ENCODE measurements at places on chromosomes 6 and 20.

DNA sequence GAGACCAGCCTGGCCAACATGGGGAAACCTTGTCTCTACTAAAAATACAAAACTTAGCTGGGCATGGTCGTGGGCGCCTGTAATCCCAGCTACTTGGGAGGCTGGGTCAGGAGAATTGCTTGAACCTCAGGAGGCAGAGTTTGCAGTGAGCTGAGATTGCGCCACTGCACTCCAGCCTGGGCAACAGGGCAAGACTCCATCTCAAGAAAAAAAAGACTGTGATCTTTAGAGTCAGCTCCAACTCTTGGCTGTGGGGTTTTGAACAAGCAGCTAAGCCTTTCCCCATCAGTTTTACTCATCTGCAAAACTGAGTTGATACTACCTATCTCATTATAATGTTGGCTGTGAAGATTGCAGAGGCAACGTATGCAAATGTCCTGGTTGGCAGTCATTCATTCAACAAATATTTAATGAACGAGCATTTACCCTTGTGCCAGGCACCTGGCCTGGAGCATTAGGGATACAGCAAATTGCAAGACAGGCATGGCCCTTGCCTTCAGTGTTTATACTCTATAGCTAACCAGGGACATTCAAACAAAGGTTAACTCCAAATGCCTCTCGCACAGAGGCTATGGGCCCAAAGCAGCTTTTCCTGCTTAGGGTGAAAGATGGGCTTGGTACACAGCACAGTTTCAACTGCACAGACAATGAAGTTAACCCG, 37.8 kb downstream of the ILRUN start:
- no peak for ATAC-seq
- H3K27ac ChIP-seq: peak overlapping the region; percentile 98

GRCh38 chr6:49782293-49782692, 4.8 kb downstream of the PGK2 start:
- ATAC-seq: no peak
- H3K27ac ChIP-seq: no peak overlapping the region
- H3K4me1 ChIP-seq: no peaks in the 10 kb centered on the region
- no peak overlapping the region for H3K4me3 ChIP-seq
- H3K27me3 ChIP-seq: no peaks in the 10 kb centered on the region
- H3K36me3 ChIP-seq: no peaks in the 10 kb centered on the region

DNA sequence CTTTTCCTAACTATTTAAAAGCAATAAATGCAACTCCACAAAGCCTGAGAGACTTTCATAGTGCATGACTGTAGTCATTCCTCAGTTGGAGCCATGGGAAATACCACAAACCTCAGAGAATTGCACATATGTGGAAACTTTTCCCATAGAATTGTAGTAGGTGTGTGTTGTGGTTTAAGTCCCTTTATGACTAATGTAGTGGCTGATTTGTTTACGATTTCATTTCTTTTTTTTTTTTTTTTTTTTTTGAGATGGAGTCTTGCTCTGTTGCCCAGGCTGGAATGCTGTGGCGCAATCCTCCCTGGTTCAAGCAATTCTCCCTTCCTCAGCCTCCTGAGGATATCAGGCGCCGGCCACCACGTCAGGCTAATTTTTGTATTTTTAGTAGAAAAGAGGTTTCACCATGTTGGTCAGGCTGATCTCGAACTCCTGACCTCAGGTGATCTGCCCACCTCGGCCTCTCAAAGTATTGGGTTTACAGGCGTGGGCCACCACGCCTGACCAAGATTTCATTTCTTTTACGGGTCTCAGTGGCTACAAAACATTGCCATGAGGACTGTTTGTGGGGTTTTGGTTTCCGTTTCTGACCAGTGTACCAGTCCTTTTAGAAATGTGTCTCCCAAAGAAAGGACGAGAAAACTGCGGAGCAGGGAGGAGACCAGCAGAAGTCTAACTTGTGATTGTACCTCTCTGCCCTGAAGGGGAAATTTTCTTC, 212.1 kb upstream of the MARCKS start:
- ATAC-seq: no peak
- no peak overlapping the region for H3K4me3 ChIP-seq
- H3K27me3 ChIP-seq: no peaks in the 10 kb centered on the region
- no peaks in the 10 kb centered on the region for H3K36me3 ChIP-seq
- H3K27ac ChIP-seq: peak overlapping the region; percentile 75

- no peak overlapping the region for H3K27ac ChIP-seq
- peak; percentile 9 for ATAC-seq
- H3K4me1 ChIP-seq: peaks cover 12% of the 10 kb centered on the region
- peaks cover 30% of the 10 kb centered on the region for H3K27me3 ChIP-seq
- H3K36me3 ChIP-seq: peaks cover 6% of the 10 kb centered on the region
- H3K4me3 ChIP-seq: no peak overlapping the region
Observed at GRCh38 chr6:150302520-150303176, 66.2 kb upstream of the IYD start.

GRCh38 chr20:32830437-32830836, 10.7 kb downstream of the MAPRE1 start:
- no peaks in the 10 kb centered on the region for H3K27me3 ChIP-seq
- peaks cover 24% of the 10 kb centered on the region for H3K4me1 ChIP-seq
- peak overlapping the region; percentile 1 for H3K27ac ChIP-seq
- no peak for ATAC-seq
- H3K4me3 ChIP-seq: no peak overlapping the region
- H3K36me3 ChIP-seq: peaks cover 53% of the 10 kb centered on the region

DNA sequence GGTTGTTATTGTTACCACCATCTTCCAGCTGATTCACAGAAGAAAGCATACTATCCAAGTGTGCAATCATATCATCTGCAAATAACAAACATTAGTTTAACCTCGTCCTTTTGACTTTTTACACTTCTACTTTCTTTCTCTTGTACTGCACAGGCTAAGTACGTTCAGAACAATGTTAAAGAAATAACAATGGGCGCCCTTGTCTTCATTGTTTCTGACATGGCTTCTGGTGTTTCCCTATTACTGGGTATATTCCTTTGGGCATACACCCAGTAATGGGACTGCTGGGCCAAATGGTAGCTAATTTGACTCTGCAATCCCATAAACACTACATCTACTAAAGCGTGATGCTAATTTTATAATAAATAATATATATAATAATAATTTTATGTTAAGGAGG, 146.7 kb downstream of the GJA10 start:
- peaks cover 22% of the 10 kb centered on the region for H3K4me1 ChIP-seq
- H3K27ac ChIP-seq: no peak overlapping the region
- ATAC-seq: no peak
- H3K36me3 ChIP-seq: peaks cover 36% of the 10 kb centered on the region
- H3K4me3 ChIP-seq: no peak overlapping the region
- H3K27me3 ChIP-seq: no peaks in the 10 kb centered on the region

GRCh38 chr6:6686176-6686575, 97.7 kb downstream of the LY86 start:
- no peak overlapping the region for H3K27ac ChIP-seq
- H3K4me1 ChIP-seq: peaks cover 23% of the 10 kb centered on the region
- H3K36me3 ChIP-seq: no peaks in the 10 kb centered on the region
- H3K4me3 ChIP-seq: no peak overlapping the region
- no peaks in the 10 kb centered on the region for H3K27me3 ChIP-seq
- no peak for ATAC-seq

- ATAC-seq: no peak
- H3K4me1 ChIP-seq: no peaks in the 10 kb centered on the region
- no peaks in the 10 kb centered on the region for H3K36me3 ChIP-seq
- peaks cover 51% of the 10 kb centered on the region for H3K27me3 ChIP-seq
Observed at GRCh38 chr6:72464791-72465691, 156.8 kb upstream of the KCNQ5 start.

GRCh38 chr20:9110365-9110764, 41.5 kb downstream of the PLCB4 start:
- H3K4me3 ChIP-seq: no peak overlapping the region
- no peak for ATAC-seq
- no peaks in the 10 kb centered on the region for H3K4me1 ChIP-seq
- no peaks in the 10 kb centered on the region for H3K36me3 ChIP-seq
- no peak overlapping the region for H3K27ac ChIP-seq
- no peaks in the 10 kb centered on the region for H3K27me3 ChIP-seq

- H3K27ac ChIP-seq: no peak overlapping the region
- H3K27me3 ChIP-seq: no peaks in the 10 kb centered on the region
- H3K4me3 ChIP-seq: no peak overlapping the region
- ATAC-seq: no peak
- no peaks in the 10 kb centered on the region for H3K36me3 ChIP-seq
Observed at GRCh38 chr6:155384321-155384952, 70.2 kb upstream of the TFB1M start.

DNA sequence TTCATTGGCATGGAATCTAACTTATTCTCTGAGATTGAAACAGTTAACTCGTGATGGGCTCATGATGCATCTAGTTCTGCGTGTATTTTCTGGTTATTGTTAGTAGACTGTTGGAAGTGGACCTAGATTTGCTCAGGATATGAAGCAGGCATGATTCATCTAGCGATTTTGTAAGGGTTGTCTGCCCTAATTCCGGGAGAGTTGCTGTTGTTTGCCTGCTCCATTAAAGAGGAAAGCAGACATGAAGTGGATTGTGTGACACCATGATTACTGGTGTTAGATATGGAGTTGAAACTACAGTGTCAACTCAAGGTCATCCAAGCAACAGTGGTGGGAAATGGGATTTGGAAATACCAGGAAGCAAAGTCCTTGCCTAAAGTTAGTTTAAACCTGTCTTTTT, 41.0 kb downstream of the SOX4 start:
- H3K27ac ChIP-seq: no peak overlapping the region
- ATAC-seq: no peak
- no peaks in the 10 kb centered on the region for H3K36me3 ChIP-seq

GRCh38 chr6:108730635-108731515, 117.3 kb upstream of the ARMC2 start:
- no peaks in the 10 kb centered on the region for H3K36me3 ChIP-seq
- peaks cover 8% of the 10 kb centered on the region for H3K27me3 ChIP-seq
- H3K4me3 ChIP-seq: no peak overlapping the region
- no peak for ATAC-seq
- no peak overlapping the region for H3K27ac ChIP-seq

- no peak overlapping the region for H3K27ac ChIP-seq
- no peak for ATAC-seq
- no peaks in the 10 kb centered on the region for H3K4me1 ChIP-seq
- H3K4me3 ChIP-seq: no peak overlapping the region
Observed at GRCh38 chr6:17666646-17667045, 40.1 kb downstream of the NUP153 start.

- H3K27ac ChIP-seq: no peak overlapping the region
- ATAC-seq: no peak
- no peaks in the 10 kb centered on the region for H3K36me3 ChIP-seq
- no peaks in the 10 kb centered on the region for H3K27me3 ChIP-seq
- no peak overlapping the region for H3K4me3 ChIP-seq
Observed at GRCh38 chr6:63805345-63805744, 169.7 kb downstream of the PHF3 start.

- H3K36me3 ChIP-seq: peaks cover 44% of the 10 kb centered on the region
- no peak for ATAC-seq
- no peak overlapping the region for H3K27ac ChIP-seq
- no peaks in the 10 kb centered on the region for H3K27me3 ChIP-seq
- H3K4me1 ChIP-seq: no peaks in the 10 kb centered on the region
- H3K4me3 ChIP-seq: no peak overlapping the region
Observed at GRCh38 chr6:147248859-147249258, 44.6 kb downstream of the STXBP5 start.

- no peak for ATAC-seq
- no peak overlapping the region for H3K4me3 ChIP-seq
- no peak overlapping the region for H3K27ac ChIP-seq
- no peaks in the 10 kb centered on the region for H3K36me3 ChIP-seq
Observed at GRCh38 chr20:38586181-38586525, 5.2 kb downstream of the ADIG start.

DNA sequence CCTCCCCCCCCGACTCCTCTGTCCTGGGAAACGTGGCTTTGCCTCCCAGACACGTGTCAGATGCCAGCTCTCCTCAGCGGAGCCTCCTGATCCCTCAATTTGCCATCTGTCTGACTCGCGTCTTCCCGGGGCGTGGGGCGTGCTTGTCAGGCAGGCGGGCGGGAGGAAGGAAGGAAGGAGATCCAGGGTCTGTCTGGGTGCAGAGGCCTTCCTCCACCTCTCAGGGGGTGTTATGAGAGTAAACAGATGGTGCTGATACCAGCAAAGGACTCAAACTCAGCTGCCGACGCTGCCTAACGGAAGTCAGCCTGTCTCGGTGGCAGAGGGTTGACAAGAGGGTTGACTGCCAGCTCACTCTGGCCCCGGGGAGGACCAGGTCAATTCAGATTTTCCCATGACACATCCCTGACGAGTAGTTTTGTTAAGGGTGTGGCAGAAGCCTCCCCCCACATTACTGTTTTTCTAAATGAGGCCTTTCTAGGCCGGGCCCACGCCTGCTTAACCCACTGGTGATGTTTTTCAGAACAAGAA, 17.0 kb downstream of the UQCC2 start:
- H3K4me3 ChIP-seq: no peak overlapping the region
- peaks cover 65% of the 10 kb centered on the region for H3K36me3 ChIP-seq
- H3K27me3 ChIP-seq: no peaks in the 10 kb centered on the region
- peak overlapping the region; percentile 88 for H3K27ac ChIP-seq

DNA sequence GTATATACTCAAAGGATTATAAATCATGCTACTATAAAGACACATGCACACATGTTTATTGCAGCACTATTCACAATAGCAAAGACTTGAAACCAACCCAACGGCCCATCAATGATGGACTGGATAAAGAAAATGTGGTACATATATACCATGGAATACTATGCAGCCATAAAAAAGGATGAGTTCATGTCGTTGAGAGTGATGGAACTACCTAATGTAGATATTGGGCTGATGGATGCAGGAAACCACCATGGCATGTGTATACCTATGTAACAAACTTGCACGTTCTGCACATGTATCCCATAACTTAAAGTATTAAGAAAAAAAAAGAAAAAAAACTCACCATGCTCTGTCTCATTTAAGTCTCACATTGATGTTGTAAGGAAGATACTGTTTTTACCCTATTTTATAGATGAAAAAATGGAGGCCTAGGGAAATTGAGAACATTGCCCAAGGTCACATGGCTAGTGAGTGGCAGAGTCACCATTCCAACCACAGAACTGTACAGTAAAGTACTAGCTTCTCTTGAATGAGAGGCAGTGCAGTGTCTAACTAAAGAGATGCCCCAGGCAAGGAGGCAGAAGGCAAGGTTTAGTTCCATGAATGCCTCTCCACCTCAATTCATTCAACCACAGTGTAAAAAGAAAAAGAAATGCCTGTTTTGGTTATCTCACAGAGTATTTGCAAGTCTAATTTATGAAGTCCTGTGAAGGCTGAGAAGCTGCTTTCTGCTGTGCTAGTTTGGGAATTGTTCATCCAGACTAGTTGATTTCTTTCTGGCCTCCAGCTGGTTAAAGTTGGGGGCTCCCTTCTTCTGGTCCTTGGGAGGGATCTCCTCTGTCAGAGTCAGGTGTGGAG, 68.2 kb downstream of the FIG4 start:
- H3K27me3 ChIP-seq: no peaks in the 10 kb centered on the region
- ATAC-seq: no peak
- H3K36me3 ChIP-seq: peaks cover 63% of the 10 kb centered on the region
- peaks cover 17% of the 10 kb centered on the region for H3K4me1 ChIP-seq
